Activated CD8-positive, alpha-beta memory T cell treated with anti-CD3 and anti-CD28 coated beads, Interleukin-2, amount 50 U/mL, for 4 hours (primary cell): ENCODE measurements at places on chromosomes 5 and 9.

DNA sequence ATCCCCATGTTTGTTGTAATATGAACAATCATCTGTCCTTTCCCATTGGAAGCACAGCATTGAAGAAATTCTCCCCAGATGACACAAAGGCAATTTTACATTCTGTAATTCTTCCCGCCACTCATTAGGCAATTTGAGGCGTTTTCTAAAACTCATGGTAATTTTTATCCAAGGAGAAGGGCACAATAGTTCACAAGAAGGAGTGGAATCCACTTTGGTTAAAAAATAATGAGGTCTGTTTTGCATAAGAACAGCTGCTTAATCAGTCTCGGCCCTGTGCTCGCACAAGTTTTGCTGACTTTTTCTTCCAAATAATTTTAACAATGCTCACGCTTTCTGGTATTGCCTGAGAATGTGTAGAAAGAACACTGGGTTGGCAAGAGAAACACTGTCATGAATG is 94.0 kb downstream of the CAVIN4 start:
- no peak for DNase-seq

DNA sequence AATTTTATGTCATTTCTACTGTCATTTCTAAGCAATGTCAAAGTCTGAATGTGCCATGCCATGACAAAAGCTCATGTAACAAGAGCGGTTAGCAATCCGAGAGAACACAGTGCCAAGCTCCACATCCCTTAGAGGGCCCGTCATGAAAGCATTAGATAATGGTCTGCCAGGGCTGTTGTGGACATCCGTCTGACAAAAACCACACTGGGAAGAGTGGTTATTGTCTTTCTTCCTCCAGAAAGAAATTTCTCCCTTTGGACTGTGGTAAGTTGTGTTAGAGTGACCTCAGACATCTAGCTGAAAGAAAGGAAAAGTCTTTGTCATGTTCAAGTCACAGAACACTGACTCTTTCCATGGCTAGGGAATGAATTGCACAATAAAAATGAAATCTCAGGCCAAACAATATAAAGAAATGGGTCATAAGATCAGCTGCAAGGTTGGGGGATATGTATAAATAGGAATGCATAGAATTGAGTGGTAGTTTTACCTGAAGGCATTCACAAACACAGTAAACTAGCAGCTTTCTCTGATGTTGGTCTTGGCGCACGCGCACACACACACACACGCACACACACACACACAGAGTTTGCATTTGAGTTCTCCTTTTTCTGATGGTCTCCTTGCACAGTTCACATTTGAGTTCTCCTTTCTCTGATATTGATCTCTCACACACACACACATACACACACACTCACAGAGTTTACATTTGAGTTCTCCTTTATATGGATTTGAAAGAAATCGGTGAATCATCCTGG is 5.3 kb downstream of the SLC1A3 start:
- no peak for DNase-seq

DNA sequence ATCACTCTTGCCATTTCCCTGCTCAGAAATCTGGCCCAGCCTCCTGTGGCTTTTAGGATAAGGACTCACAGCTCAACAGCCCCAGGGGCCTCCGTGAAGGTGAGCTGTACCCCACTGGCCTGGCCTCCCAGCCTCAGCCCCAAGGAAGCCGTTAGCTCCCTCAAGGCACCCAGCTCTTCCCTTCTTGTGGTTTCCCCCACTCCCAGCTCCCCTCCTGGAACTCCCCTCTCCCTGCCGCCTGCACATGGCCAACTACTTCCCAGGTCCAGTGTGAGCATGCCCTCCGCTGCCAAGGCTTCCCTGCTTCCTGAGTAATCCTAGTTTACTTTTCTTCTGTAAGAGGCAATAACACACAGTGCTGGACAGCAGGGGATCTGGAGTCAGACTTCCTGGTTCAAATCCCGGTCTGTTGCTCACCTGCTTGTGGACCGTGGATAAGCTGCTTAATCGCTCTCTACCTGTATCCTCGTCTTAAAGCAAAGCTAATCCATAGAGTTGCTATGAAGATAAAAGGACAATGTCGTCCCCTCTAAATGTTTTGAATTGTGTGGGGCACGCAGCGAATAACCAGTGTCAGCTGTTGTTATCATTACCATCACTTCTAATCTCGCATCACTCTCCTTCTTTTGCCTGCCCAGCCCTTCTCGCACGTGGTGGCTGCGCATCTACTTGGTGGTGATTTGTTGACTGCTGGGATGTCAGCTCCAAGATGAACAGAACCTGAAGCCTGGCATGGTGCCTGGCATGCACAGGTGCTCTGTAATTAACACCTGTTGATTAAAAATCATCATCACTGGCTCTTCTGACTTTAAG is 86.6 kb downstream of the C5orf15 start:
- no peak for DNase-seq

DNA sequence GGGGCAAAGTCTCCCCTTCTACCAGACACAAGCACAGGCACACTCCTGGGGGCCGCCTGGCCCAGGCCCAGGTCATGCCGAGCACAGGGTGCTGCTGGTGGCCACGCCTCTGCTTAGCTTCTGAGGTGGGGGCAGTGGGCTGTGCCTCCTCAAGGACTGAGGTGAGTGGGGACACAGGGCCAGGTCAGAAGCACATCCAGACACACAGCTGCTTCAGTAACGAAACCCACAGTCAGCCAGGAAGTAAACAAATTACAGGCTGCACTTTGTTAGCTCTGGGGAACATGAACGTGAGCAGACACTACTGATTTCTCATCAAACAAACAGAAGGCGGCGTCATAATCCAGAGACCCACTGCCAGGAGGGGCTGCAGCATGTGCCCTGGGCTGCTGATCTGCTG is 192.4 kb downstream of the HSPA4 start:
- no peak for DNase-seq

DNA sequence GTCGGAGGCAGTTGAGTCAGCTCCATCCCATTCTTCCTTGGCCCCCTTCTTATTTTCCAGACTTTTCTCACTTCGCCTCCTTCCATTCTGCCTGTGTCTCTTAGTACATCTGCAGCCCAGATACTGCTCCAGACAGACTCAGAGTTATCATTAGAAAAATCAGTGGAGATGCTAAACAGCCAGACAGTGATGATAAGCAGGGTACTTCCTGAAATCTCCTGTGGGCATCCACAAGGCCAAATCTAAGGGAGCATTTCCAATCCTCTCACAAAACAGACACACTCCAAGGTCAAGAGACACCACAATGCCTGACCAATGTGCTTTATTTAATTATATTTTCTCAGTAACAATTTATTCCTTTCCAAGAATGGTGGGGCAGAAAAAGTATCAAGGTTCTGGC is 14.5 kb upstream of the RLN1 start:
- no peak for DNase-seq

- DNase-seq = no peak
These were observed 1.3 kb downstream of the RANBP3L start for GRCh38 chr5:36300191-36300926.

DNA sequence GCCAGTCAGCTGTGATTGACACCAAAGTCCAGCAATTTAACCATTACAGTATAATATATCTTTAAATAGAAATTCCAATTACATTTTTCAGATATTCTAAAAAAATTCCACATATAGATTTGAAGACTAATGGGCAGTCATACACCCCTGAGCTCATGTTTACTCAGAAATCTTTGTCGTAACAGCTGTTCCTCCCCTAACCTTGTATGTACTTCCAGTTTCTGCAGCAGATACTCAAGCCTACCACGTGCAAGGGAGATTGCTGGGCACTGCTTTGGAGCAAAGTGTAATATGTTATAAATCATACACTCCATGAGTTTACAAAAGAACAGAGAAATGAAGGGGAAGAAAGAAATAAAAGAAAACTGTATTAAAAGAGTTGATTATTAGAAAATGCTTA is 241.2 kb downstream of the TRIM32 start:
- no peak for DNase-seq

- DNase-seq = no peak
These were observed 42.4 kb downstream of the PAX5 start for GRCh38 chr9:36991516-36992134.

DNA sequence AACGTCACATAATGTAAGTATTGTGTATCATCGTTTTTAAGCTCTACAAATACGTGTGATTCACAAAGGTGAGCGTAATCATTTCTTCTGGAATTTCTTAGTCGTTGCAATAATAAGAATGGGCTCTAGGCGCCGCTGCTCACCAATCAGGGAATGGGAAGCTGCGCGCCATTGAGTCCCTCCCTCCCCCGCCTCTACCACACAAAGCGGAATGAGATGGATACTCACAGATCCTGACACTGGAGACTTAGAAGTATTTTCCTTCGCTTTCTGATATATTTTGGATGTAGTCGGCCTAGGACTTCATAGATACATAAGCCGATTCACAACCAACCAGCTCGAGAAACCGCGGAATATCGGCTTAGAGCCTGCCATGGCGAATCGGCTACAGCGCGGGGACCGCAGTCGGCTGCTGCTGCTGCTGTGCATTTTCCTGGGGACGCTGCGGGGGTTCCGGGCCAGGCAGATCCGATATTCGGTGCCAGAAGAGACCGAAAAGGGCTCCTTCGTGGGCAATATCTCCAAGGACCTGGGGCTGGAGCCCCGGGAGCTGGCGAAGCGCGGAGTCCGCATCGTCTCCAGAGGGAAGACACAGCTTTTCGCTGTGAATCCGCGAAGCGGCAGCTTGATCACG is at the start of gene PCDHGA11:
Gene PCDHGA11 (plus strand): TSS at position 197 of the 634 bp plus-strand sequence. CDS start 177 bp downstream, at position 374.
- no peak for DNase-seq

DNA sequence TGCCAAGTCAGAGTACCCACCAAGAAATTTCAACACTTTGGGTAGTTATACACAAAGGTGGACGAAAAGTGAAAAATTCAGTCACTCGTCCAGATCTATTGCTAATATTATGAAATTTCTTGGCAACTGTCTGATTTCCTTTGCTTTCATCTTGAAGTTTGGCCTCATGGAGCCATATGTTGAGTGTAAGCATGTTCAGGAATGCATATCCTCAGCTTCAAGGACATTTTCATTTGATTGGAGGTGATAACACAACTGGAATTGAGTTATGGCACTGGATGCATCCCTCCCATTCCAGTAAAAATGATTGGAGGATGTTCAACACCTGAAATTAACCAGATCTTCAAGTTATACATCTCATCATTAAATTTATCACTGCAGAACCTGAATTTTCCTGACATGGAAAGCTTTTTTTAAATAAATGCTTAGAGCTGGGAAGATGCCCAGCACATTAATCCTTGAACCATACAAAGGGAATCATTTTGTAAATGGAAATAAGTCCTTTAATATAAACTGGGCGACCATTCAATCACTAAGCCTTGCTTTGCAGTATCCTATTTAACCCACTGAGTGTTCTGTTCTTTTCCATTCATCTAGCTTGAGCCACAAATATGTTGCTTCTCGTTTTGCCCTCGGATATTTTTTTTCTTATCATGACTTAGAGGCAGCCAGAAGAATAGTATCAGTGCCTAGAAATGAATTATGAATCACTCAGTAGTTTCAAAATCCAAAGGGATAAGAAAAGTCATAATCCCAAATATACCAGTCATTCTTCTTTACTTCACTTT is 273.7 kb upstream of the PIK3R1 start:
- DNase-seq = no peak

GRCh38 chr9:122315534-122315933 is 50.9 kb downstream of the MRRF start:
- DNase-seq = no peak

DNA sequence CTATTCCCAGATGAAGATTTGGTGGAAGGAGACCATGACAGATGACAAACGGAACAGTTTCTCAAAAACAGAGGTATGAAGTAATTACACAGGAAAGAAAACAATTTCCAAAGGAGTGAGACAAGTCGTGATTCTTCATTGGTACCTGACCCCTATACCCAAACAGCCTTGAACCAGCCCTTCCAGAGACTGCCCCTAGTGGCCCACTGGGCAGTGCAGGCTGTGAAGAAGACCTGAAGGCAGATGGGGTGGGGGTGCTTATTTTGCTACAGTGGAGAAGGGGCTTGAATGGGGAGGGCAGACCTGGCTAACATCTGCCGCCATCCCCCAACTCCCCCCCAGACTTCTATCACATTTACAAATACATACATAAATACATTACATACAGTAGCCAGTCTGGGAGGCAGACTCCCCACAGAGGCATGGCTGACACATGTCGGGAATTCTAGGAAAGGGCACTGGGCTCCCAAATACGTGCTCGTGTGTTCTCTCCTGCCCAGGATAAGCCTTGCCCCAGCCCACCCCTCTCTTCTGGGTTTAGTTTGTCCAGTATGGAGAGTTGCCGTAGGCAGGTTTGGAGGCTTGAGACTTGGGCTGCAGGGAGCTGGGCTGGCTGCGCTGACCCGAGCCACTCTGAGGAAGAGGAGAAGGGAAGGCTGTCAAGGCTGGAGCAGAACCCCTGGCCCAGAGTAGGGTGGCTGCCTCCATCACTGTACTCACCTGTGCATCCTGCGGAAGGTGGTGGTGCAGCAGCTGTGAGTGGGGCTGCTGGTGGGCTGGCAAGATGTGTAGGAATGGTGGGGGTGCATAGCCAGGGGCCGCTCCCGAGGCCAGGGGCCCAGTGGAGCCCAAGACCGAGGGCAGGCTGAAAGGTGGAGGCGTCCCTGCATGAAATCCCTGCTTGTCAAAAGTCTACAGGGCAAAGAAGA is 105.3 kb downstream of the UBE2R2 start:
- DNase-seq = no peak

DNA sequence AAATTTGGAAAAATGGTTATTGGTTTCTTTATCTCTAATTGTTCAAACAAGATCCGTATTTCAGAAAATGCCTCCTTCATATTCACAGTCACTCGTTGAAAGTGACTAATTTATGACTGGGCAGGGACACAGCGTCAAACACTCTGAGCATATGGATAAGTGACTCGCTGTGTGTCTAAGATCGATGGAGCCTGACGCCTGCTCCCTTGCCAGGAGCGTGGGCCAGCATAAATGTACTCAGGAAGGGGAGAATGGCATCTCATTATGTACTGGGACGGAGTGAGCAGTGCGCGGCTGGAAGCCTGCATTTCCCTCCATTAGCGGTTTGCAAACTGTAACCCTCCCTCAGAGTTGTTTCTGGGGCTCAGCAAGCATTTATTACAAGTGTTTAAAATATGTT is 79.8 kb upstream of the CAST start:
- no peak for DNase-seq

- DNase-seq = no peak
These were observed 27.4 kb downstream of the LHX2 start for GRCh38 chr9:124038790-124039633.

DNA sequence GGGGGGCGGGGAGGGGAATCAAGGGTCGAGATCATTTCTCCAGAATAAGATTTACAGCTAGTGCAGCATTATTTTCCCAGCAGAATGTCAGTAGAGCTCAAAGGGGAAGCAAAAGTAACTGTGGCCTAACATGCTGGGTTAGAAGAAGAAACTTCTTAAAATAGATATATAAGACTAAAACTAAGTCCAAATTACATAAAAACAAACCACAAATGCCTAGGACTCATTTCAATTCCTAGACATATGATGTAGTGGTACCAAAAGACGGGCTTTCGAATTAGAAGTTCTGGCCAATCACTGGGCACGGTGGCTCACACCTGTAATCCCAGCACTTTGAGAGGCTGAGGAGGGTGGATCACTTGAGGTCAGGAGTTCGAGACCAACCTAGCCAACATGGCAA is 20.8 kb upstream of the MELK start:
- no peak for DNase-seq

DNA sequence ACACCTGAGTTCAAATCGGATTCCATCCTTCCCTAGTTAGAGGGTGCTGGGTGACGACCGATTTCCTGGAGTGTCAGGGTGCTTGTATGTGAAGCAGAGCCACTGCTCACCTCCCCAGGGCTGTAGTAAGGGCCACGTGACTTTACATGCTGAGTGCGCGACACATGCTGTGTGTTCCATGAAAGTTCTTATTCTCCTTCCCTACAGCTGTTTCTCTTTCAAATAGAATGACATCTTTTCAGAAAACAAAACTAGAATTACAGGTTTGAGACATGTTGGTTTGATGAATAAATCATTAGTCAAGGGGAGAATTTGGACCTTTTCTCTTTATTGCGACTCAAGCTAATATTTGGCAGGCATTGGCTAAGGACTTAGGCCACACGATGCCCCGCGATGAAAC is 113.1 kb downstream of the JMY start:
- no peak for DNase-seq
